Stimulated activated CD8-positive, alpha-beta memory T cell treated with anti-CD3 and anti-CD28 coated beads, Interleukin-15, amount 100 ng/mL, for 4 hours (primary cell): ENCODE measurements at places on chromosomes 11 and 22.

- no peak for DNase-seq
Measured at GRCh38 chr11:5700421-5701054, 10.9 kb downstream of the TRIM22 start.

GRCh38 chr11:29161191-29161590 lies 855.6 kb downstream of the KCNA4 start:
- no peak for DNase-seq

GRCh38 chr11:103364687-103365086 lies 255.5 kb downstream of the DYNC2H1 start:
- no peak for DNase-seq

- DNase-seq: no peak
Measured at GRCh38 chr11:61357233-61357893, 4.3 kb downstream of the CYB561A3 start.

GRCh38 chr11:106399076-106399511 lies 321.6 kb downstream of the AASDHPPT start:
- no peak for DNase-seq

DNA sequence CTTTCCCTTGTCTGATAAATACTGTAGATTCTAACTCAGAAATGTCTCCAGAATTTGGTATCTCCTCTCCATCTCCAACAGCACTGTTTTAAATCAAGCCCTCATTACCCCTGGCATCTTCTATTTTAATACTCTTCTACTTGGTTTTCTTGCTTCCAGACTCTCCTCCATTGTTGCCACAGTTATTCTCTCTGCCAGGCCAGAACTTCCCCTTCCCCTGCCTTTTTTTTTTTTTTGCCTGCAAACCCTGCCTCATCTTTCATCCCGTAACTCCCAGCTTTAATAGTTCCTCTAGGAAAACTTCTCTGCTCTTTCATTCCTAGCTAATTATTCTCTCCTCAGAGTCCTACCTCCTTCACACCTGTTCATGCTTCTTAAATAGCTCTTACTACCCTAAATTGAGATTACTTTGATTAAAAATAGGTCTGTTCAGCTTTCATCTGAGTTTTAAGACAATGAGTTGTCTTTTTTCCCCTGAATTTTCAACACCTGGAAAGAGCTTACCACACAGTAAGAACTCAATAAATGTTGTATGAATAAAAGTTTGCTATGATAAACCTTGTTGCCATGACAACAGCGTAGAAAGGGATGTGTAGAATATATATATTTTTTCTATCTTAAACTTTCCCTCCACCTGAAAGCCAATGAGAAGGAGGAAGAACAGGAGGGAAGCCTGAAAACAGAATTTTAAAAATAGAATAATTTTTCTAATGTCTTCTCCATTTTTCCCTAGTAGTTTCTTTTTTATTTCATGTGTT lies 3.6 kb downstream of the IL18 start:
- no peak for DNase-seq

- DNase-seq: no peak
Measured at GRCh38 chr11:69431893-69432738, 49.3 kb upstream of the LINC01488 start.

DNA sequence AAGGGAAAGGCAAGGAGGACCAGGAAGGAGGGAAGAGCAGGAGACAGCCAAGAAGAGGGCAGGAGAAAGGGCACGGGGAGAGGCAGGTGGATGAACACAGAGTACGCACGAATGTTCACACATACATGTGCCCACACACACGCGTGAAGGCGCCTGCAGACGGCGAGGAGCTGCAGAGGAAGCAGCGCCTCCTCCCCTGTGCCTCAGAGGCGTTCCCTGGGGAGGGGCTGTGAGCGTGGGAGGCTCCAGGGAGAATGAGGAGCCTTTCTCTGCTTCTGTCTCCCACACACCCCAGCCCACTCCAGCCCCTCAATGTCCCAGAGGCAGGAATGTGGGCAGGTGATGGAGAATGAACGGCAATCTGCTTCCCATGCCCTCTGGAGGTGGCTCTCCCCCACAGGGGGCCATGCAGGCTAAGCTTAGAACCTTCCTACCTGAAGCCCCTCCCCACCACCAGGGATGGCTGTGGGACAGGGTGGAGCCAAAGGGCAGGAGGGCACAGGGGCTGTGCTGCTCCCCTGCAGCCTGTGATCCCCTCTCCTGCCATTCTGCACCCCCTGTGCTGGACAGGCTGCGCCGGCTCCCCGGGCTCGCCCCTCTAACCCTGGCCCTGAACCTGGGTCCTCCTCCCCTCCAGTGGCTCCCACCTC lies 25.3 kb downstream of the PPM1F start:
- DNase-seq: no peak

DNA sequence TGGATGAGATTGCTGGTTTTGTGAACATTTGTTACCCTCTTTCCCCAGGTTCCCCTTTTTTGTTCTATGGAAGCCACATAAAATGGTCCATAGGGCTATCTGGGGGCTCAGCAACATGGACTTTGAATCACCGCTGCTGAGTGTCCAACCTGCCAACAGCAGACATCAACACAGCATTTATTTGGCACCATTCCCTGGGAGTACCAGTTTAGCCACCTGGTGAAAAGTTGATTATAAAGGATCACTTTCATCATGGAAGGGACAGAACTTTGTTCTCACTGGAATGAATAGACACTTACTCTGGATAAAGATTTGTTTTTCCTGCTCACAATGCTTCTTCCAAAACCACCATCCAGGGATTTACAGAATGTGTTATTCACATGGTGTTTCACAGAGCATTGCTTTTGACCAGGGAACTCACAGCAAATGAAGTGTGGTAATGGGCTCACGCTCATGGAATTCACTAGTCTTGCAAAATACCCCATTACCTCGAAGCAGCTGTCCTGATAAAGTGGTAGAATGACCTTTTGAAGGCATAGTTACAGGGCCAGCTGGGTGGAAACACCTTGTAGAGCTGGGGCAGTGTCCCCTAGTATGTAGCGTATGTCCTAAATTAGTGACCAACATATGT lies 43.9 kb downstream of the ADM start:
- DNase-seq: no peak

DNA sequence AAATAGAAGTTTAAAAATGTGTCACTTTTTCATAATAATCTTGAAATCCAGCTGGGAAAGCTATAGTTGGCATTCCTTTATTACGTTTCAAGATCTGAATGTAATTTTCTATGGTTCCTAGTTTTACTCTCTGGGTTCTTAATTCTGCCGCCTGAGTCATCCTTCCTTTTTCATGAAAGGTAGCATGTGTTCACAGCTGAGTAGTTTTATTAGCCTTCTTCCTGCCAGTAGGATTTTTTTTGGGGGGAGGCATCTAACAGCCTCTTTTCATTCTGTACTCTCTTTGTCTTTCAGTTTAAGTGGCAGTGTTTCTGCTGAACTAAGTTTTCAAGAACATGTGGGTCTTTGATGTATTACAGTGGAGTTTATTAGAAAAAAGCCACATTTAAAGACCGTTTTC lies 36.5 kb downstream of the OR2AG2 start:
- DNase-seq: no peak

- DNase-seq: no peak
Measured at GRCh38 chr22:23408321-23408720, 171.8 kb downstream of the IGLL1 start.

DNA sequence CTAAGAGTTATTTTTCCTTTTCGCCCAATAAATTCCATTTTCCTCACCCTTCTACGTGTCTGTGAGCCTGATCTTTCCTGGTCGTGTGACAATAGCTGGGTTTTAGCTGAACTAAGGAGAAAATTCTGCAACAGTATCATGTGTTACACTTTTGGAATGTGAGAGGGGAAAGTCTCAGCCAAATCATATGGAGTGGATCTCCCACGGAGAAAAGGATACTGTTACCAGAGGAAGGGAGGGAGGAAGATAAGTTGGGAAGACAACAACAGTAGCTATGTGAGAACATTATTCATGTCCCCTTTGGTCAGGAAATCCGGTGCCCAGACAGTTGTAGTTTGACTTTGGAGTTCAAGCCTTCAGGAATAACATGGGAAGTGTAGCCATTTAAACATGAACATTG lies 584.0 kb upstream of the RAG2 start:
- no peak for DNase-seq

GRCh38 chr11:95359341-95359663 lies 128.3 kb upstream of the SESN3 start:
- DNase-seq: no peak
